ENCODE measurements at places on chromosomes 7 and 10. TPM values are rescaled to one million over a fixed set of nuclear protein-coding genes. Genes with fewer than 3 reads are reported as not detected.

GRCh38 chr10:119871881-119872609 lies 598 bp downstream of the MCMBP start:
- DNase-seq: peak; percentile 52

The NPSR1 gene
- total RNA-seq: not detected

The MEOX2 gene
- not detected for total RNA-seq

The ZNF789 gene
- total RNA-seq: 24.5 TPM

All from activated B cell treated with CpG ODN at 0.5 μM for 24 hours (primary cell).